ENCODE measurements at places on chromosomes 6 and 20.
A peak's percentile ranks its signal among the peaks of the same experiment; 100 is the strongest.

- H3K4me3 ChIP-seq = no peak overlapping the region
- H3K27me3 ChIP-seq = no peaks in the 10 kb centered on the region
- no peak overlapping the region for H3K27ac ChIP-seq
- DNase-seq = no peak
- H3K4me1 ChIP-seq = no peaks in the 10 kb centered on the region
- H3K36me3 ChIP-seq = no peaks in the 10 kb centered on the region
Measured at GRCh38 chr6:100166956-100167355, 172.9 kb upstream of the MCHR2 start.

GRCh38 chr20:32179515-32179914 lies 28.0 kb downstream of the PLAGL2 start:
- DNase-seq = no peak
- no peak overlapping the region for H3K4me3 ChIP-seq
- H3K36me3 ChIP-seq = no peaks in the 10 kb centered on the region
- no peaks in the 10 kb centered on the region for H3K27me3 ChIP-seq

GRCh38 chr6:105607636-105608621 lies 205.0 kb upstream of the PREP start:
- peaks cover 9% of the 10 kb centered on the region for H3K4me1 ChIP-seq
- no peaks in the 10 kb centered on the region for H3K36me3 ChIP-seq
- H3K4me3 ChIP-seq = no peak overlapping the region
- H3K27me3 ChIP-seq = peaks cover 2% of the 10 kb centered on the region
- no peak for DNase-seq

GRCh38 chr20:1266167-1266973 lies at the start of gene SNPH:
SNPH (plus strand) TSS chr20:1266294; CDS start chr20:1296240, 29,946 bp downstream.
- DNase-seq = peak; percentile 90
- H3K36me3 ChIP-seq = peaks cover 5% of the 10 kb centered on the region
- peak within 1 kb of the TSS; percentile 83 for H3K4me3 ChIP-seq
- peaks cover 3% of the 10 kb centered on the region for H3K27me3 ChIP-seq
- H3K27ac ChIP-seq = peak within 1 kb of the TSS; percentile 67
- H3K4me1 ChIP-seq = peaks cover 28% of the 10 kb centered on the region

- H3K27me3 ChIP-seq = no peaks in the 10 kb centered on the region
- no peak overlapping the region for H3K4me3 ChIP-seq
- H3K36me3 ChIP-seq = no peaks in the 10 kb centered on the region
- DNase-seq = no peak
Measured at GRCh38 chr6:86016567-86016966, 373.9 kb upstream of the SYNCRIP start.

DNA sequence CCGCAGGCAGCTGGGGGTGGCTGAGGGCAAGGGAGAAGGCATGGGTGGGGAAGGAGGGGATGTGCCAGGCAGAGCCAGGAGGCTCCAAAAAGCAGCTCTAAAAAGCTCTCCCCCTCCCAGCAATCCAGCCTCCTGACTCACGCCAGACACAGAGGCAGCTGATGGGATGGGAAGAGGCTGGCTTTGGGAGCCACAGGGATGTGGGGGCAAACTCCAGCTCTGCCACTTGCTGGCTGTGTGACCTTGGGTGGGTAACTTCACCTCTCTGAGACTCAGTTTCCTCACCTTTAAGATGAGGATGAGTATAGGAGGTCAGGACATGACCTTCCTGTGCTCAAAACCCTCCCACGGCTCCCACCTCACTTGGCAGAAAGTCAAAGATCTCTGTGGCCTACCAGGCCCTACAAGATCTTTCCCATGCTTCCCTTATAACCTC lies 148.9 kb downstream of the CEBPB start:
- peak overlapping the region; percentile 78 for H3K4me3 ChIP-seq
- H3K27ac ChIP-seq = peak overlapping the region; percentile 96
- peaks cover 66% of the 10 kb centered on the region for H3K4me1 ChIP-seq

GRCh38 chr6:23027281-23027680 lies 457.9 kb downstream of the HDGFL1 start:
- H3K4me3 ChIP-seq = no peak overlapping the region
- no peak for DNase-seq
- H3K4me1 ChIP-seq = no peaks in the 10 kb centered on the region
- no peaks in the 10 kb centered on the region for H3K27me3 ChIP-seq

GRCh38 chr6:108156180-108156937 lies 9.5 kb upstream of the NR2E1 start:
- H3K4me1 ChIP-seq = peaks cover 4% of the 10 kb centered on the region
- no peak overlapping the region for H3K27ac ChIP-seq
- no peak for DNase-seq
- no peak overlapping the region for H3K4me3 ChIP-seq
